SW 1271 (cell line): ENCODE measurements at places on chromosomes 13 and 19.

DNA sequence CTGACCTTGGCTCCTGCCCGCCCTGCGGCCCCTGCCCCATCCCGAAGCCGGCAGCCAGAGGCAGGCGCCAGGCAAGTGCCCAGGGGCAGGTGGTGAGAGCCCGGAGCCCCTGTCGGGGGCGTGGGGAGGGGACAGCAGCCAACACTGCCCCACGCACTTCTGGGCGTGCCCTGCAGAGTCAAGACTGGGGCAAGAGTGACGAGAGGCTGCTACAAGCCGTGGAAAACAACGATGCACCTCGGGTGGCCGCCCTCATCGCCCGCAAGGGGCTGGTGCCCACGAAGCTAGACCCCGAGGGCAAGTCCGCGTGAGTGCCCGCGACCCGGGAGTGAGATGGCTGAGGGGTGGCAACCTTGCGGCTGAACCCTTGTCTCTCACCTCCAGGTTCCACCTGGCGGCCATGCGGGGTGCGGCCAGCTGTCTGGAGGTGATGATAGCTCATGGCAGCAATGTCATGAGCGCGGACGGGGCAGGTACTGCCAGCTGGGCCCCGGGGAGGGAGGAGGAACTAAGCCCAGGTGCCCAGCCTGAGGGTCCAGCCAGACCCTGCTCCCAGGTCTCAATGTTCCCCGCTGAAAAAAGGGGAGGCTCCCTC is 17.3 kb downstream of the ANKRD24 start:
- no peak for DNase-seq

DNA sequence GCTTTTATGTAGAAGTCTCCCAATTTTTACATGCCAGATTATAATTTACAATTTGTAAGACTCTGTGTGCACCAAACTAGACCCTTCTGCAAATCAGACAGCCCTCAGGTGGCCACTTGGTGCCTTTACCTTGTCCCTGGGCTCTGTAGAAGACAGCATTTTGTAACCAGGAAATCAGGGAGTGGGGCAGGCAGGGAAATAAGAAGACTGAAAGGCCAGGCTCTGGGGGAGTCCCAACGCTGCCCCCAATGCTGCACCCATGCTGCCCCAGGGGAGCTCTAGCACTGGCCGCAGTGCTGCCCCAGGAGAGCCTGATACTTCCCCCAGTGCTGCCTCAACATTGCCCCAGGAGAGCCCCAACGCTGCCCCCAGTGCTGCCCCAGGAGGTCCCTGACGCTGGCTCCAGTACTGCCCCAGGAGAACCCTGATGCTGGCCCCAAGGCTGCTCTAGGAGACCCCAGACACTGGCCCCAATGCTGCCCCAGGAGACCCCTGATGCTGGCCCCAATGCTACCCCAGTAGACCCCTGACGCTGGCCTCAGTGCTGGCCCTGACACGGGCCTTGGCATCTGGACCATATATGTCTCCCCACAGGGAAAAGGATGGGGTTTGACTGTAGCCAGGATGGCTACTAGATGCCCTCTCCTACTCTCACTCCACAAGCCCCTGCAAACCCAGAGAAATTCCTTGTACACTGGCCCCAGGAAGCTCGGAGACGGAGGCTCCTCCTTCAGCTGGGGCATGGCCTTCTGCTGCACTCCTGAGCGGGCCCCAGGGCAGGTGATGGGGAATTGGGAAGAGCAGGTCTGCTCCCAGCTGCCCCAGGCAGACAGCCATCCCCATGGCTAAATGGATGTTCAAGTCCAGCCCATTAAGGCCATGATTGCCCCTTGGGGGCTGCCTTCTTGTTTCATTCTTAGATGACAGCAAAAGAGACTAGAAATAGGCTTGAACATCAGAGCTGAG is 23.6 kb downstream of the VSTM2B start:
- DNase-seq = no peak

DNA sequence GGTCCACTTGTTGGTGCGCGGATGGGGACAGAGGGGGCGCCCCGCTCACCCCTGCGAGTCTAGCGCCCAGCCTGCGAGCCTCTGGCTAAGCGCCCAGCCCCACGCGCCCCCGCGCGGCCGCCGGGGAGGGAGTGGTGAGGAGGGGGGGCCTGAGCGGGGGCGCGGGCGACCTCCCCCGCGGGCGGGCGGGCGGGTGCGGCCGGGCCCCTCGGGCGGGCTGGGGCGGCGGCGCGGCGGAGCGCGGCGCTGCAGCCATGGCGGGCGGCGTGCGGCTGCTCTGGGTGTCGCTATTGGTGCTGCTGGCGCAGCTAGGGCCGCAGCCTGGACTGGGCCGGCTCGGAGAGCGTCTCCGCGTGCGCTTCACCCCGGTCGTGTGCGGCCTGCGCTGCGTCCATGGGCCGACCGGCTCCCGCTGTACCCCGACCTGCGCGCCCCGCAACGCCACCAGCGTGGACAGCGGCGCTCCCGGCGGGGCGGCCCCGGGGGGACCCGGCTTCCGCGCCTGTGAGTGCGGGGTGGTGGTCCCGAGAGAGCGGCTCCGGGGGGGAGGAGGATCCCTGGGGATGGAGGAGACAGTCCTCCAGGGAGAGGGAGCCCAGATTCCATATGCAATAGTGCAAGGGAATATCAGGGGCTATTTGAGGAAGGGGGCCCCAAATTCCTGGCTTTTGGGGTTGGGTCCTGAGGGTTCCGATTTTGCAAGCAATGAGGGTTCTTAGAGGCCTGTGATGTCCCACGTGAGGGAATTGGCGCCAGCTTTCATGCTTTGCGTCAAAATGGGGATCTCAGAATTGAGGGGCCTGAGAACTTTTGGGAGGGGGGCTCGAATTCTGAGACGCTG is at the start of gene LTBP4:
Gene LTBP4, plus strand, starts transcription at position 236 of the 841 bp plus-strand sequence. Its CDS starts 19 bp downstream, at position 255.
- DNase-seq = no peak

GRCh38 chr19:34667349-34668076 is 9.4 kb downstream of the SCGB2B2 start:
- DNase-seq = no peak

DNA sequence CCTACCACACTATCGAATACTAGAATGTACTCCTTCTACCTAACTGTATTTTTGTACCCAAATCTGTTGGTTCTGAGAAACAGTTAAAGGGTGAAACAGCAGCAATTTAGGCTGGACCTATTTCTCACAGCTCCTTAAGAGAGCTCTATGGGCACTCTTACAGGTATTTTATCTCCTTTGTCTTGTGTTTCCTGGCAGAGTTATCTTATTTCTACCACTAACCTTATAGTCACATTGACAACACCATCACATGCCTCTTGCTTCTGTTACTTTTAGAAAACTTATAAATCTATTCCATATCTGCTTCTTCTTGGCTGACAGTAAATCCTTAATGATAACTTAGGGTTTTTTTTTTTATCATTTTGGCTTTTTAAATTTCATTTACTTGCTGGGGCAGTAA is 130.7 kb downstream of the MYO16 start:
- no peak for DNase-seq

- DNase-seq = no peak
These were observed 1.2 kb upstream of the GNG8 start for GRCh38 chr19:46637224-46637623.

GRCh38 chr19:6133231-6133630 is 2.2 kb upstream of the ACSBG2 start:
- no peak for DNase-seq

DNA sequence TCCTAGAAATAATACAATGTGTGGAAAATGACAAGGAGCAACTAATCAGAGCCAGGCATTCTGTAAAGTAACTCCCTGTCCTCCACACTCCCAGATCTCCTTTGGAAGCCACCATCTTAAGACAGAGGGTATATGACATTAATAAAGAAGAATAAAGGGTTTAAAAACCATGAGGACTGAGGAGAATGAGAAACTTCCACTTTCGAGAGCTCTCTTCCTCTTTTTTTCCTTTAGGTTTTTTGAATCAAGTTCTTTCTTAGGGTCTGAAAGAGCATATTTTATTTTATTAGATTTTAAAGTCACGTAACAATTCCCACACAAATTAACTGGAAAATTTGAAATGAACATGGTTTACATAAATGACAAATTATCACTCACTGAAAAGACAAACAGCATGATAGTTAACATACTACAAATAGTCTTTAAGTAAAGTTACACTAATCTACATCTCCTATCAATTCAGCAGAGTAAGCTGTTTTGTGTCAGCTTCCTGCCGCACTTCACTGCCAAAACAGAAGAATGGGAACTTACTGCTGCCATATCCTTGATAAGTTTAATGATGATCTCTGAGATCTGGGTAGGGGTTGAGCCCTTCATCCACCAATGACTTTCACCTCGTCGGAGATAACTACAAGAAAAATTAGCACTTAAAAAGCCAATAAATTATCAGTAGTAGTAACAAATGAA is 38.6 kb upstream of the FBXL3 start:
- no peak for DNase-seq

GRCh38 chr13:103373916-103374315 is 307.7 kb upstream of the SLC10A2 start:
- no peak for DNase-seq

- DNase-seq = no peak
These were observed 664 bp upstream of the HCN2 start for GRCh38 chr19:588741-589692.

- DNase-seq = no peak
These were observed 2667.7 kb upstream of the PCDH20 start for GRCh38 chr13:64083396-64083795.

- no peak for DNase-seq
These were observed 112.4 kb upstream of the WASF3 start for GRCh38 chr13:26445092-26445491.

DNA sequence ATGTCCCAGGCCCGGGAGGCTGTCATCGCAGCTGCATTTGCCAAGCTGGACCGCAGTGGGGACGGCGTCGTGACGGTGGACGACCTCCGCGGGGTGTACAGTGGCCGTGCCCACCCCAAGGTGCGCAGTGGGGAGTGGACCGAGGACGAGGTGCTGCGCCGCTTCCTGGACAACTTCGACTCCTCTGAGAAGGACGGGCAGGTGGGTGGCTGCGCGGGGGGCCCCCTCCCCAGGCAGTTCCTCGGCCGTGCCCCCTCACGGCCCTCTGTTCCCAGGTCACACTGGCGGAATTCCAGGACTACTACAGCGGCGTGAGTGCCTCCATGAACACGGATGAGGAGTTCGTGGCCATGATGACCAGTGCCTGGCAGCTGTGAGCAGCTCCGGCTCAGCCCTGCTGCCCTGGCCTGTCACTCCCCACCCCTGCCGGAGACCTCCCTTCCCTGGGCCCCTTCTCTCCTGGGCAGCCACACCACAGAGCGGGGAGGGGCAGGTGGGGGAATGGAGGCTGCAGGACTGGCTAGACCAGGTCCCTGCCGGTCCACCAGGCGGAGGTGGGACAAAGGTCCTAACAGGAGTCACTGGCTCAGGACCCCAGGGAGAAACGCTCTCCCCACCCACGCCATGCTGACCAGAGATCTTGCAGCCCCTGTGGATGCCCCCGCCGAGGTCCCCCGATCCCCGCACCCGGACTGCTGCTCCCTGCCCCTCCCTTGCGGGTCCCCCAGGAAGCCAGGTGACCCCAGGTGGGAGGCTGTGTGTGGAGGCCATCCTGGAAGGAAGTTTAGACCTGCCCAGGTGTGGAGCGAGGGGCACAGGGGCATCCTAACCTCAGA is 1.1 kb downstream of the CAPS start:
- DNase-seq = no peak

- no peak for DNase-seq
These were observed 4.3 kb downstream of the ERCC1 start for GRCh38 chr19:45419396-45419795.

DNA sequence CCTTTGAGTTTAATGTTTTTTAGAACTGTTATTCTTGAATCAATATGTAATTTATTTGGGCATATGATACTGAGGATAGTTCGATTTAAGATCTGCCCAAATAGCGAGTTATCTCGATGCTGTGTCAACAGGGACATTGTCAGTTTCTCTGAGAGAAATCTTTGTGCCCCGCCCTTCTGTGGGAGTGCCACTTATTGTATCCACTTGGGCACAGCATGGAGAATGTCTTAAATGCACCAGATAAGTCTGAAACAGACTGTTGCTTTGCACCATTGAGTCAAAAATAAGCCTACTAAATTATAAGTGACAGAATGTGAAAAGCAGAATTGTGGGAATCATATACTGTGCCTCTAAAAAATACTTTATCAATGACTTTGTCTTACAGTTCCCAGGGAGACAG is 45.6 kb downstream of the RNASEH2B start:
- no peak for DNase-seq

- no peak for DNase-seq
These were observed 761.9 kb upstream of the SLITRK5 start for GRCh38 chr13:86909318-86909717.

GRCh38 chr13:74306496-74306895 is 172.3 kb upstream of the KLF12 start:
- no peak for DNase-seq

DNA sequence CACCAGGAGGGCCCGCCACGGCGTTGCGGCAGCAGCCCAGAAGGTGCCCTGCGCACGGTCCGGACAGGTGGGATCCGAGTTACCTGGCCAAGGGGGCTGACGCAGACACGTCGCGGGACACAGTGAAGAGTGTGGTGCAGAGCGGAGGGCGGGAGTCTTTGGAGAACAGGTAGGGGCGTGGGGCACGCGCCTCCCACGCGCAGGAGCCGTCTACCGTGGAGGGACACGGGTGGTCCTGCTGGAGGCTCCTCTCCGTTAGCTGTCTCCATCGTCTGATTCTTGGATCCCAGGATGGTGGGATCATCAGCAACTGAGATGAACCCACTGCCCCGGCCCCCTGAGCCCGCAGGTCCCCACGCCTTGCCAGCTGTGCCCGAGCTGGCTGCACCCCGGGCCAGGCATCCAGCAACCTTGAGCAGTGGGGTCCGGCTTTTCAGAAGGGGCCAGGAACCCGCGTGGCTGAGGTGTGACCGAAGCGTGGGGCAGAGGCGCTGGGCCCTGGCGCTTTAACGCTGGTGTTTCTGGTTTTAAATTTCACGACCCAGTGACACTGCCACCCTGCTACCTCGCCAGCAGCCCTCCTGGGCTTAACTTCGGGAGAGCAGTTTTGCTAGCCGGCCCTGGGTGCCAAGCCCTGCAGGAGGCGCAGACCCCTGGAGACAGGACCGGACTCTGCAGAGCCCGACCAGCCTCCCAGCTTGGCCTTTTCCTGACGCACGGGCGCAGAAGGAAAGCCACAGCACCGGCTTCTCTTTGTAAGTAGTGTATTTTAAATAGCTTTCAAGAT is 7.3 kb downstream of the FGF22 start:
- no peak for DNase-seq

DNA sequence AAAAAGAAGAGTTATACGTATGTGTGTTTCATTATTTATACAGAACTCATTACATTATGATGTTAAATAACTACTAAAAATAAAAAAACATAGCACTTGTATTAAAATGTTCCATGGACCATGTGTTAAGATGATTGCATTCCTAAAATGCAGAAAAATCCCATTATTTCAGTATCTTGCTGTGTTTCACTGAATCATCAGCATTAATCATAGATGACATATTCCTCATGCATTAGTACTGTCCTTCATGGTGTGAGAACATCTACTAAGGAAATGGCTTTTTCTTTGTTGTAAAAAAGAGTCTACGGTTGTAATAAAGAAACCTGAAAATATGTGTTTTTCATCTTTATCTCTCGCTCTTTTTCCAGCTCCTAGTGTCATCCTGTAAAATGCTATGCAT is 416.5 kb downstream of the FGF14 start:
- DNase-seq = no peak

DNA sequence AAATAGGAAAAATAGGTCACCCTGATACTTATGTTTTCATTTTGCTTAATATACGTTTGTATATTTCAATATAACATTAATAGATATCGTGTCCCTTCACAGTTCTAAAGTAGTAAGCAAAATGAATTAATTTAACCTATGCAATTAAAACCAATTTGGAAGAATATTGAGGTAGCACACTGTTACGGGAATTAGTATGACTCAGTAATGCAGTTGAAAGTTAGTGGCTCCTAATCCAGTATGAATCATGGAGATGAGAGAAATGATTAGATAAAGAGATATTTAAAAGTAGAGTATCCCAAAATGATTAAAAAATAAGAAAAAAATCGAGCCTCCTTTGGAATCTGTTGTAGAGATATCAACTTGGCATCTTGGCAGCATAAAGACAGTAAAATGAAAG is 177.0 kb upstream of the SLITRK6 start:
- no peak for DNase-seq
